Dermis blood vessel endothelial cell (primary cell): ENCODE measurements at places on chromosomes 5 and 9. TPM values are rescaled to one million over a fixed set of nuclear protein-coding genes. Genes with fewer than 3 reads are reported as not detected.

Gene LHFPL2
- total RNA-seq, result 64.1 and 67.7 TPM in 2 replicates

Gene OR2V1
- total RNA-seq, result not detected in 2 replicates

Gene PHF19
- 20.4 and 81.7 TPM in 2 replicates for total RNA-seq

Gene ZNF879
- total RNA-seq, result 4.4 and 6.8 TPM in 2 replicates

Gene C5orf58
- total RNA-seq, result not detected in 2 replicates

Gene GPR150
- 0.05 and 0.17 TPM in 2 replicates for total RNA-seq

Gene IL33
- 11.8 and 38.5 TPM in 2 replicates for total RNA-seq

Gene OGN
- total RNA-seq, result not detected in 2 replicates

Gene UGCG
- 63.8 and 112 TPM in 2 replicates for total RNA-seq

Gene GARIN3
- not detected in 2 replicates for total RNA-seq

Gene TAF11L10
- total RNA-seq, result not detected in 2 replicates

Gene SH2D3C
- total RNA-seq, result 77.8 and 95.6 TPM in 2 replicates

Gene LIFR
- 101 and 119 TPM in 2 replicates for total RNA-seq

Gene UHRF2
- total RNA-seq, result 88.9 and 99.9 TPM in 2 replicates

Gene SPATA31E1
- not detected in 2 replicates for total RNA-seq

Gene PCDHB12
- 0.47 and 0.68 TPM in 2 replicates for total RNA-seq

Gene ZNF366
- 13.3 and 17.0 TPM in 2 replicates for total RNA-seq

Gene CXXC5
- 29.6 and 36.1 TPM in 2 replicates for total RNA-seq

Gene ADRA1B
- total RNA-seq, result 0.34 TPM in 1 of 2 replicates, not detected in the other

Gene ASPN
- total RNA-seq, result not detected in 2 replicates

Gene C9orf85
- 16.6 and 19.1 TPM in 2 replicates for total RNA-seq

Gene OTULINL
- total RNA-seq, result 0.34 and 0.56 TPM in 2 replicates

Gene ZNF658
- 5.3 and 6.8 TPM in 2 replicates for total RNA-seq

Gene PCDHAC1
- under 0.01 and 0.17 TPM in 2 replicates for total RNA-seq

Gene SPATA31A3
- not detected in 2 replicates for total RNA-seq

Gene SPATA31D3
- total RNA-seq, result not detected in 2 replicates

Gene ADAMTS16
- not detected in 2 replicates for total RNA-seq

Gene ECSCR
- total RNA-seq, result 404 and 423 TPM in 2 replicates

Gene FAT2
- under 0.01 TPM in 2 replicates for total RNA-seq

Gene LCN2
- total RNA-seq, result 0.14 TPM in 1 of 2 replicates, not detected in the other

Gene NUP188
- total RNA-seq, result 45.6 and 94.3 TPM in 2 replicates

Gene CATSPER3
- 0.34 TPM in 1 of 2 replicates, not detected in the other for total RNA-seq

Gene SLC45A2
- 0.09 TPM in 1 of 2 replicates, not detected in the other for total RNA-seq

Gene TAF11L6
- total RNA-seq, result not detected in 2 replicates

Gene LRRC70
- total RNA-seq, result 48.4 and 60.8 TPM in 2 replicates

Gene KIF20A
- total RNA-seq, result 18.9 and 109 TPM in 2 replicates

Gene ROPN1L
- 0.68 and 2.9 TPM in 2 replicates for total RNA-seq

Gene GRM6
- not detected in 2 replicates for total RNA-seq

Gene GABRA1
- not detected in 2 replicates for total RNA-seq

Gene SLC6A18
- not detected in 2 replicates for total RNA-seq

Gene NHP2
- total RNA-seq, result 148 and 175 TPM in 2 replicates

Gene ACTL7A
- not detected in 2 replicates for total RNA-seq

Gene VCAN
- total RNA-seq, result 5.7 and 11.9 TPM in 2 replicates

Gene TPM2
- total RNA-seq, result 10.2 and 19.6 TPM in 2 replicates

Gene EQTN
- not detected in 2 replicates for total RNA-seq

Gene ENTPD2
- total RNA-seq, result not detected in 2 replicates

Gene FAM151B
- total RNA-seq, result 2.6 and 3.0 TPM in 2 replicates
